ENCODE measurements at places on chromosomes 5 and 9. TPM values are rescaled to one million over a fixed set of nuclear protein-coding genes. Genes with fewer than 3 reads are reported as not detected.

DNA sequence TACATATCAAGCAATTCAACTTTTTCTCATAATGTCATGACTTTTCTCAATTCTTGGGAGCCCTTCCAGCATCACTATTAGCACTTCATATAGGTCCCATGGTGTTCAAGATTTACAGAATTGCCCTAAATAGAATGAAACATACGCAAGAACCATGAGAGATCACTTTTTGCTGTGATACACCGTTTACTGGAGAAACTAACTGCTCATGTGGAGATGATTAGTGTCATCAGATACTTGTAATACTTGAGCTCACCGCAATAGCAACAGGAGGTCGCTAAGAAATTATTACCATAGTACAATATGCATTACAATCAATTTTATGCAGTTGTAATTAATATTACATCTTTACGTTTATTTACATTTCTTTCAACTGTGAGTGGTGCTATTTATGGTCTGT is 4.8 kb upstream of the PCSK5 start:
- H3K36me3 ChIP-seq, result no peaks in the 10 kb centered on the region
- H3K4me3 ChIP-seq, result no peak overlapping the region
- H3K27me3 ChIP-seq, result no peaks in the 10 kb centered on the region
- DNase-seq, result no peak
- no peak overlapping the region for H3K27ac ChIP-seq

DNA sequence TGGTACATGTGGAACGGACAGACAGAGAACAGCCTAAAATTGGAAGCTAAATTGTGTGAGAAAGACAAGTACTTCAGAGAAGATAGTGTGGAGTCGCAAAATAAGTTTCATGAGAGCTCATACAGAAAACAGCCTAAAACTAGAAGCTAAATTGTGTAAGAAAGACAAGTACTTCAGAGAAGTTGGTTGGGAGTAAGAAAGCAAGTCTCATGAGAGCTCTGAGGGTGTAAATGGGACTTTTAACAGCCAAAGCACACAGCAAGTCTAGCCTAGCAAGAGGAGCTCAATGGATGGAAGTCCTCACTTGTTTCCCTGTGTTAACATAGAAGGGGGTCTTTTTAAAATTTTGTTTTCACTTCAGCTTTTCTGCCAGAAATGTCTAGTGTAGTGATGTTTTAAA is 93.1 kb downstream of the STK32A start:
- no peak overlapping the region for H3K27ac ChIP-seq
- no peaks in the 10 kb centered on the region for H3K27me3 ChIP-seq
- no peak overlapping the region for H3K4me3 ChIP-seq
- no peak for DNase-seq

DNA sequence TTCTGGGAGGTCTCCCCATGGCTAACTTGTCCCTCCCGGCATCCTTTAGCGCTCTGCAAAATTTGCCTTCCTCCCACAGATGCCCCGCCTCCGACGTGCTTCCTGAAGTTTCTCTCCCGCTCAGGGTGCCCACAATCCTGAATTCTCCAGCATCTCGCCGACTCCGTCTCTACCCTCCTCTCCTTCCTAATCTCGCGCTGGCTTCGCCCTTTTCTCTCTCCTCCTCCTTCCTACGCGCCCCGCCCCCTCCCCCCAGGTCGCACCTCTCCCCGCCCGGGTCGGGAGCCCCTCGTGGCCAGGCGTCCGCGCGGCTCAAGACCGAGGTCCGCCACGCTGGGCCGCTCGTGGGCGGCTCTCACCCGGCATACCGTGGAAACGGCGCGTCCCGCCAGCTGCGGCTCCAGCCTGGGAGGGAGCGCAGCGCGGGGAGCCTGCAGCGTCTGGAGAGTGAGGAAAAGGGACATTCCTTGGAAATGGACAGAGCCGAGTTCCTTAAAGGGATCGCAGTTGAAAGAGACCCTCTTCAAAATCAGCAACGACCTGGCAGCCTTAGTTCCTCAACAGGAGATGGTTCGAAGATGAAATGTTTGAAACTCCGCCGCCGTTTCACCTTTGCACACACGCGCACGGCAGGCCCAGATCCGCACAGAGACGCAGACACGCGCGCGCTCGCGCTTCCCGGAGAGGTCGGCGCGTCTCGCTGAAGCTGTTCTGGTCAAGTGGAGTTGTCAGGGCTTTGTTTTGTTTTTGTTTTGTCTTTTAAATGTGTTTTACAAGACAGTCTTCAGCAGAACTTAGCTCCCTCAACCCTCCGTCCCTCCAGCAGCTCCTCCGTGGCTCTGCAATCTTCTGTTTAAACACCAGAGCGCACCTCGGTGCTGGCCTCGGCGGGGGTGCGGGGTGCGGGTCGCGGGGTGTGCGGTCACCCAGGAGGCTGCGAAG is 5.0 kb upstream of the IRX2 start:
- H3K27me3 ChIP-seq, result peaks cover 84% of the 10 kb centered on the region
- no peak overlapping the region for H3K4me3 ChIP-seq
- peaks cover 15% of the 10 kb centered on the region for H3K4me1 ChIP-seq
- no peak overlapping the region for H3K27ac ChIP-seq

DNA sequence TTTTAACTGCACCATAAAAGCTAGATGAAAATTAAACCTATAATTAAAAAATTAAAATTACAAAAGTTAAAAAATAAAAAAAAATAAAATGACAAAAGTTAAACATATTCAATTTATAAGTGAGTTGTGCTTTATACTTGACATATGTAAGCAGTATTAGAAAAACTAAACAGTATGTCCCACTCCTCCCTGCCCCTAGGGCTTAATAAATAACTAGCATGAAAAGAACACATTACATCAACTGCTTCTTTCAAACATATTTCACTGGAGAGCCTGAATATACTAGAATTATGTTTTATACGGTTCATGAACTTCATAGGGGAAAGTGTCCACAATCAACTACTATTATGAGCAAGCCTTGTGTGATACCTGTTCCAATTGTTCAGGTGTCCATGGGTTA is 47.6 kb downstream of the ECPAS start:
- H3K36me3 ChIP-seq, result peaks cover 27% of the 10 kb centered on the region
- H3K27ac ChIP-seq, result no peak overlapping the region
- no peaks in the 10 kb centered on the region for H3K4me1 ChIP-seq

- no peak overlapping the region for H3K27ac ChIP-seq
- no peaks in the 10 kb centered on the region for H3K36me3 ChIP-seq
- DNase-seq, result no peak
- H3K27me3 ChIP-seq, result peaks cover 2% of the 10 kb centered on the region
Observed at GRCh38 chr5:103480246-103480645, 82.3 kb downstream of the NUDT12 start.

DNA sequence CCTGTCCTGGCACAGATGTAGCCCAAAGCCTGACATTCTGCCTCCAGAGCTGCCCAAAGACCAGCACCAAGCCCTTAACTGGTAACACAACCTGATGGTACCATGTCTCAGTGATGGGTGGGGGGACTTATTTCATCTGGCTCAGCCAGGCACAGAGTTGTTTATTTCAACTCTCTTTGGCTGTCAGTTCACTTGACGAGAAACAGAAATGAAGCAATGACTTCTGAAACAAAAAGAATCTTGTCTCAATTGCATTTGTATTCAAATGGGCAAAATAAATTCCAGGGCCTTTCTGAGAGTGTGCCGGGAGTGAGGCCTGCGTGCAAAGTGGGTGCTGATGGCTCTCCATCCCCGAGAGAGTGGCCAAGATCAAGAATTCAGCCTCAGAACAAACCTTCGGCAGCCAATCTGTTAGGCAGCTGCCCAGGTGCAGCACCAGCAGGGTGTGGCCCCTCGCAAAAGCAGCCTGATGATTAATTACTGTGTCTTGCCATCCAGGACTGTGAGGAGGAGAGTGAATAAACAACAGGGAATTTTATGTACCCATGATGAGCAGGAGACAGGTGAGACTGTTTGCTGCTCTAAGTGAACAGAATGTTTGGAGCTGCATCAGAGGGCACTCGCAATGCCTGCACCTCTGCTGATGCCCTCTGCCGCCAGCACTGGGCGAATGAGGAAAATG is 238.0 kb downstream of the HSPA4 start:
- no peak for DNase-seq
- H3K27me3 ChIP-seq, result no peaks in the 10 kb centered on the region
- no peak overlapping the region for H3K27ac ChIP-seq
- no peaks in the 10 kb centered on the region for H3K4me1 ChIP-seq
- no peak overlapping the region for H3K4me3 ChIP-seq
- no peaks in the 10 kb centered on the region for H3K36me3 ChIP-seq

DNA sequence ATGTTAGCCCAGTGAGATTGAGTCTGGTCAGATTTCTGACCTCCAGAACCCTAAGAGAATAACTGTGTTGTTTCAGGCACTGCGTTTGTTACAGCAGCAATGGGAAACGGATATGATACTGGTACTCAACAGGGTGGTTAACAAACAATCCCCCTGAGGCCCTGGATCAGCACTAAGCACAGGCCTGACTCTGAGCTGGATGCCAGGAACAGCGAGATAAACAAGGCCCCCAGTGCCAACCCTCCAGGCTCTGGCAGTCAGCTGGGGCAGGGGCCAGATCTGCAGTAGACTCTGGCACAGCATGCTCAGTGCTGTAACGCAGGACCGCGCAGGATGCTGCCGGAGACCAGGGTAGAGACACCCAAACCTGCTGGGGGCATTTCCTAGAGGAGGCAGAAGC is 22.1 kb downstream of the CPLX2 start:
- H3K27ac ChIP-seq, result no peak overlapping the region
- H3K27me3 ChIP-seq, result peaks cover 3% of the 10 kb centered on the region
- H3K4me1 ChIP-seq, result peaks cover 21% of the 10 kb centered on the region
- no peak for DNase-seq

DNA sequence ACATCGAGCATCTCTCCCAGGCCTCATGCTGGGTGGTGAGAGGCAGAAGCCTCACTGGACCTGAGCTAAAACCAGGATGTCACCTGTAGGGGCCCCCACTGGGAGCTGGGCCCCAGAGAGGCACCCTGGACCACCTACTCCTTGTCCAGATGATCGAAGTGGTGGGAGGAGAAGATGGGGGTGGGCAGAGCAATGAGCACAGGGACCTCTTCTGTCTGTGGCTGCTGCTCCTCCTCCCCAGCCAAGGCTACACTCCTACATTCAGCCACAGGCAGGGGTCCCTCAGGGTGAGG is 227.5 kb downstream of the CACNA1B start:
- H3K4me1 ChIP-seq, result no peaks in the 10 kb centered on the region
- no peaks in the 10 kb centered on the region for H3K36me3 ChIP-seq
- H3K4me3 ChIP-seq, result no peak overlapping the region
- no peak overlapping the region for H3K27ac ChIP-seq

DNA sequence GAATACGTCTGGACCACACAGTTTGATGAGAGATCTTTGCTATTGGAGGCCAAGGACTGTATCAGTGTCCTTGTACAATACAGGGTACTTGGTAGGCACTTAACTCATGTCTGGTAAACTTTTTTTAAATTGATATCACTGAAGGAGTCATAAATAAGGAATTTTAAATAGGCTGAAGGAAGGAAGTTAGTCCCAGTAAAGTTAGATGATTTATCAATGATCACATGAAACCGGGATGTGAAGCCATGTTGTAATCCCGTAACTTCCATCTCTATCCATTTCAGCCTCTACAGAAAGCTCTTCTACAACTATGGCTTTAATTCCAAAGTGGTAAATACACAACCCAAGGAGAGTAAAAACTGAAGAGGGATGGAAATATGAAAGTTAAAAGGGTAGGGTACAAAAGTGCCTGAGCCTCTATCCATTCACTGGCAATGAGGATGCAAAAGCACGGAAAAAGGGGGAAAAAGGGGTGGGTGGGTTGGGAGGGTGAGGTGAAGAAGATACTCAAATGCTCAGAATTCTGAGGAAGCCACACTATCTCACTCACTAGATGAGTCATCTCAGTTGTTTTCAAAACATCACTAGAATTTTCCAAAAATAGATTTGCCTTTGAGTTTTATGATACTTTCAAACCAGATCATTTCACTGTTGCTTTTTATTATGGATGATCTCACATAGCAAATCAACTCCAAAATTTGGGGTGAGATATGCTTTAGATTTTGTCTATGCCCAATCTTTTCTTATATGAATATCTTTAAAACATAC is 1053.5 kb downstream of the NR2F1-AS1 start:
- H3K4me1 ChIP-seq, result no peaks in the 10 kb centered on the region
- no peaks in the 10 kb centered on the region for H3K36me3 ChIP-seq
- no peak overlapping the region for H3K4me3 ChIP-seq
- no peaks in the 10 kb centered on the region for H3K27me3 ChIP-seq

- no peak overlapping the region for H3K4me3 ChIP-seq
- no peak overlapping the region for H3K27ac ChIP-seq
- H3K4me1 ChIP-seq, result no peaks in the 10 kb centered on the region
- no peaks in the 10 kb centered on the region for H3K27me3 ChIP-seq
- H3K36me3 ChIP-seq, result no peaks in the 10 kb centered on the region
- DNase-seq, result no peak
Observed at GRCh38 chr5:118068886-118069285, 919.5 kb downstream of the DTWD2 start.

DNA sequence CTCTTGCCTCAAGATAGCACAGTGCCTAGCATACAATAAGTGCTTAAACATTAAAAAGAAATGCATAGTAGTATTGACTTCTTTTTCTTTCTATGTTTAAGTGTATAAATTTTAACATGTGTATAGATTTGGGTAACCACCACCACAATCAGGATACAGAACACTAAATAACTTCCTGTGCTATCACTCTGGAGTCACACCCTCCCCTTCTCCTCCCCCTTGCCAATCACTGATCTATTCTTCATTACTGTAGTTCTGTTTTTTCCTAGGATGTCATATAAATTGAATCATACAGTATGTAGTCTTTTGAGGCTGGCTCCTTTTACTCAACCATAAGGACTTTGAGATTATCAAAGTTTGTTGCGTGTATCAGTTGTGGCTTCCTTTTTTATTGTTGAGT is 68.5 kb downstream of the OSTF1 start:
- peaks cover 23% of the 10 kb centered on the region for H3K4me1 ChIP-seq
- no peaks in the 10 kb centered on the region for H3K27me3 ChIP-seq
- no peak overlapping the region for H3K27ac ChIP-seq
- H3K36me3 ChIP-seq, result no peaks in the 10 kb centered on the region
- no peak for DNase-seq

- no peak overlapping the region for H3K4me3 ChIP-seq
- no peaks in the 10 kb centered on the region for H3K27me3 ChIP-seq
- H3K27ac ChIP-seq, result no peak overlapping the region
- DNase-seq, result no peak
- H3K36me3 ChIP-seq, result no peaks in the 10 kb centered on the region
Observed at GRCh38 chr5:117177302-117177701, 602.7 kb upstream of the SEMA6A start.

Gene CRHBP
- total RNA-seq, result not detected

Gene STK32A
- not detected for total RNA-seq

Gene F2RL1
- 3.6 TPM for total RNA-seq

Gene FIBCD1
- not detected for total RNA-seq

Gene RPS14
- 3,004 TPM for total RNA-seq

Gene KCNT1
- total RNA-seq, result not detected

Gene RNF180
- not detected for total RNA-seq

Gene IL9
- not detected for total RNA-seq

Gene BARHL1
- not detected for total RNA-seq

Gene TOR4A
- total RNA-seq, result 3.6 TPM

Gene SLC34A3
- total RNA-seq, result not detected

Gene FRMPD1
- not detected for total RNA-seq
